ENCODE measurements at places on chromosomes 3 and 15.

DNA sequence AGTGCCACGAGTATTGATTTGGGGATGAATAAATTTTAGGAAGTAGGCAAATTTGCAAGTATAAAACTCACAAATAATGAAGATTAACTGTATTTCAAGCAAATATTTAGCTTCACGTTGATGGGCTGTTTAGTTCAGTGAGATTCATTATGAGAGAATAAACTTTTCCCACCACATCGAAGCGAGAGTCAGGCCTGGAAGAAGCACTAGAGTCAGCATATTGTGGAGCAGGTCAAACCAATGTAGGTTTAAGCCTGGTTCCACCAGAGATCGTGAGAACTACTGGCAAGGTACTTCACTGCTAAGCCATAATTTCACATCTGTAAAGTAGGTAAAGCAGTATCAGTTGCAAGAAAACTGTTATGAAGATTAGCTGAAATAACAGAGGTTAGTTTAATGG, 22.3 kb downstream of the WDR49 start:
- no peak for DNase-seq

DNA sequence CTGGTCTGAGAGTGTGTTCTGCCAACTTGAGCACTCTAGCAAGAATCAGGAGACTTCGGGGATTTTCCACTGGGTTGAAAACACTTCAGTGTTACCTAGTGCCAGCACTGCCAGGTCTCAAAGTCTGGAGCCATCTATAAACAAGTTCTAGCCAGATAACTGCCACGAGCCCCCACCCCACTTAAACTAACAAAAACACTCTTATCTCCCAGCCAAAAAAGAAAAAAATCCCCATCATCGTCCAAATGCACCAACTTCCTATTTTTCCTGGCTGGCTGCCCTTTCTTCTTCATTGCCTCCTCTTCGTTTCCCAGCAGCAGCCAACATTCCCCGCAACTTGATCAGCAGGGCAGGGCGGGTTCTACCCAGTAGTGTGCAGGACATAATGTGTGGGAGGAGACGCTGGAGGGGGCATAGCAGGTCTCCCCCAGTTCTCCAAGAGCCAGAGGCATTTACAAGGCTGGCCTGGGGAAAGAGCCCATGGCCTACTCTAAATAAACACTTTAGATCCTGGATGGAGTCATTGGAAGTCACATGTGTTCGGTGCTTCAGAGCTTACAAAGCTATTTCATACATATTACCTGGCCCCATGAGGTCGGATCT, 29.5 kb downstream of the C2CD4B start:
- DNase-seq: no peak

DNA sequence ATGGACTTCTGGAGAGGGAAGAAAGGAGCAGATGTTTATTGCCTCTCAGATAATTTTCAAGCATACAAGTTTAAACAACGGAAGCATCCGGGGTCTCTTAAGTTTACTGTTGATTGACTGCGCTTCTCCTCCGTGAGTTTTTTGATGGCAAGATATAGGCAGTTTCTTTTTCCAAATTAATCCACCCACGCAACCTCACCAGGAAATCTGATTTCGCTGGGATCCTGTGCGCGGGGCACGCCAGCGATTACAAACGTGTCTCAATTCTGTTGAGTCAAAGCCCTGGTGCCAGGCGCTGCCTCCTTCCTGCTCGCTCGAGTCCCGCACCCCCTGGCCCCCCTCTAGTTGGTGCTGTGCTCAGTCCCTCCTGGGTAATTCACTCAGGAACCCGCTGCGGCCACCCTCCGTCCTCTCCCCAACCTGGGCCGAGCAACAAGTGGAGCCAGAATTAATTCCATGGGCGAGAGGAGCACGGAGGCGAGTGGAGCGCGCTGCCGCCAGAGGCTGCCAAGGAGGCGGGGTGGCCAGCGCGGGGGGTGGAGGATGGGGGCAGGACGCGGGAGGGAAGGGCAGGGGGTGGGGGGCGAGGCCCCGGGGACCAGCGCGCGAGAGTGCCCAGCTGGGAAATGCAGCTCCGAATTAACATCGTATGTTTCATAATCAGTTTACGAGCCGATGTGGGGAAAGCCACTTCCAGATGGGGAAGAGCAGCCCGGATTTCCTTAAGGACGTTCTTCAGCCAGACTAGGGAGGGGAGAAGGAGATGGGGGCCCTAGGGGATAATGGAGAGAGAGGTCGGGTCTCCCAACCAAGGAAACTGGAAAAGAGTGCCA, 6.0 kb downstream of the WNT5A start:
- DNase-seq: no peak

DNA sequence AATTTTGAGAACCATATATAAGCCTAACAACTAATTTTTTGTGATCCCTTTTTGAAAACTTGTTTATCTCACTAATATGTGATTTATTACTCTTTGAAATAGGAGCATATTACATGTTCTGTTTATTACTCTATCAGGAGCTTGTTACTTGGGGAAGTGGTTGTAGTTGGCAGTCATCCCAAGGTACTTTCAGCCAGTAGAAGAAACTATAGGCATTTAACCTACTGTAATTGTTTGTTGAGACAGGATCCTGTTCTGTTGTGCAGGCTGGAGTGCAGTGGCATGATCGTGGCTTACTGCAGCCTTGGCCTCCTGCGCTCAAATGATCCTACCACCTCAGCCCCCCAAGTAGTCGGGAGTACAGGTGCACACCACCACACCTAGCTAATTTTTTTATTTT, 195.6 kb downstream of the TCF12 start:
- DNase-seq: no peak

- DNase-seq: no peak
Observed at GRCh38 chr3:172364374-172365027, 83.8 kb downstream of the GHSR start.

DNA sequence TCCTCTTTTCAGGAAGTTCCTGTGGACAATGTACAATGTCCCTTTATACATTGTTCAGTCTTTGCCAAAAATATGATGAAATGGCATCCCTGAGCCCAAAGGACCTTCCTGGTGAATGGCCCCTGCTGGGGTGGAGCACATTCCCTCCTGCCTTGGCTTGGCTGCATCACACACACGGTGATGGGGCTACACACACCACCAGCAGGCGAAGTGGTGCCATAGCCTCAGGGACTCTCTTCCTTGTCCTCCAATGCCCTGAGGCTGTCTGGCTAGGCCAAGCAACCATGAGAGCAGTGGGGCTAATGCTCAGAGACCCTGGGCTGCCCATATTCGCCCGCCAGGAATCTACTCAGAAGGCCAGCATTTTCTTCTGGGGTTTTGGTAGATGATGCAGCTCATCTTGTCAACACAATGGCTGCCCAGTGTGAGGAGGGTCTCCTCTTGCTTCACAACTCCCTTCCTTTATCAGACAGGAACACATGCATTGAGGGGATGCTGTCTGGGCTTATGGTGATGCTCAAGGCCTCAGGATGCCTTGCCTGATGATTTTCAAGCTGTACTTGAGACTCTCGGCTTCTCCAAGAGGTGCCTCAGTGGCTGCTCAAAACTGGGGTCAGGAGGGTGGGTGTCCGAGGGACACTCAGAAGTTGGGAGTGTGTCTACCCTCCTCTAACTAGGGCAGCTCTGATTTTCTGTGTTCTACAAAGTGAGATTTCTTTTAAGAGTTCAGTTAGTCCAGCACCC, 40.9 kb upstream of the EPHB1 start:
- DNase-seq: no peak

- DNase-seq: no peak
Observed at GRCh38 chr15:89755701-89756100, 4.7 kb upstream of the MESP1 start.

DNA sequence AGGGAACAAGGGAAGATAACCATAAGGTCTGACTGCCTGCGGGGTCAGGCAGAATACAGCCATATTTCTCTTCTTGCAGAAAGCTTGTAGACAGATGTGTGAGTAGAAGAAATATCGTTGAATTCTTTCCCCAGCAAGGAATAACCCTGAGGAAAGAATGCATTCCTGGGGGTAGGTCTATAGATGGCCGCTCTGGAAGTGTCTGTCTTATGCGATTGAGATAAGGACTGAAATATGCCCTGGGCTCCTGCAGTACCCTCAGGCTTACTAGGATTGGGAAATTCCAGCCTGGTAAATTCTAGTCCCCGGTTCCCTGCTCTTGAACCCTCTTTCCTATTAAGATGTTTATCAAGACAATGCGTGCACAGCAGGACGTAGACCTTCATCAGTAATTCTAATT, 15.8 kb upstream of the SST start:
- no peak for DNase-seq

GRCh38 chr15:77455696-77456321, 35.1 kb downstream of the HMG20A start:
- no peak for DNase-seq

DNA sequence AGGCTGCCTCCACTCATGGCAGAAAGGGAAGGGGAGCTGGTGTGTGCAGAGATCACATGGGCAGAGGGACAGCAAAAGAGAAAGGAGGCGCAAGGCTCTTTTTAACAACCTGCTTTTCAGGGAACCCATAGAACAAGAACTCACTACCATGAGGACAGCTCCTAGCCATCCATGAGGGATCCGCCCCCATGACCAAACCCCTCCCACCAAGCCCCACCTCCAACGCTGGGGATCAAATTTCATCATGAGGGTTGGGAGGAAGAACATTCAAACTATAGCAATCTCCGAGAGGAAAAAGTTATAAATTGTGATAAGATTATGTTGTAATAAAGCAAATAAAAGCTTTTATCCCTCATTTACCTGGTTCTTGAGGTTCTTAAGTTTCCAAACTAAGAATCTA, 84.7 kb upstream of the LMCD1 start:
- DNase-seq: no peak

DNA sequence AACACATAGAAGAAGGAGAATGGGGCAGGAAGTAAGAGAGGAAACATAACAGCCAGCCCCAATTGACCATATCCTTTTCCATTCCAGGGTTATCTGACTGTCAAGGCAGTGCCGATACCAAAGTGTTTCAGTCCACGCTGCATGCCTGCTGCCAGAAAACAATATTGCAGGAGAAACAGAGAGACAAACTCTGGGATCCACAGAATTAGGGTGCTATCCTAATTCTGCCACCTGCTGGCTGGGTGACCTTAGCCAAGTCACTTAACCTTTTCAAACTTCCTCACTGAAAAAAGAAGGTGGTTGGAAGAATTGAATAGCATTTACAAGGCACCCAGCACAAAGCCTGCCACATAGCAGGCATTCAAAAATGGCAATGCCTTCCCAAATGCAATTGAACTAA, 32.0 kb downstream of the GLB1 start:
- no peak for DNase-seq

DNA sequence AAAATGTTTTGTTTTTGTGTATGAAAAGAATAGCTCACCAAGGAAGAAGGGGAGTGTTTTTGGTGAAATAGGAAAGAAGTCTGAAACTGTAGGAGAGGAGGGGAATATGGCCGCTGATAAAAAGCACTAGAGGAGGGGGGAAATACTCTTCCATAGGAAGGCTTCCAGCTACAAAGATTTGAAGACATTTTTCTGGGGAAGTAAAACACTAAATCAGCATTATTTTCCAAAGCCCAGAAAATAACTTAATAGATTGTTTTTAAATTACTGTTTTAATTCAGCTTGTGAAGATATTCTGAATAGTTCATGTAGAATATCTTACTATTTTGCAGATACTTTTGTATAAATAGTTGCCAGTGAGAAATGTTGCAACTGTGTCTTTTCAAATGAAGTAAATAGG, 54.9 kb downstream of the CALML4 start:
- DNase-seq: no peak

- peak; percentile 55 for DNase-seq
Observed at GRCh38 chr3:176351408-176351807, 845.9 kb downstream of the TBL1XR1 start.

DNA sequence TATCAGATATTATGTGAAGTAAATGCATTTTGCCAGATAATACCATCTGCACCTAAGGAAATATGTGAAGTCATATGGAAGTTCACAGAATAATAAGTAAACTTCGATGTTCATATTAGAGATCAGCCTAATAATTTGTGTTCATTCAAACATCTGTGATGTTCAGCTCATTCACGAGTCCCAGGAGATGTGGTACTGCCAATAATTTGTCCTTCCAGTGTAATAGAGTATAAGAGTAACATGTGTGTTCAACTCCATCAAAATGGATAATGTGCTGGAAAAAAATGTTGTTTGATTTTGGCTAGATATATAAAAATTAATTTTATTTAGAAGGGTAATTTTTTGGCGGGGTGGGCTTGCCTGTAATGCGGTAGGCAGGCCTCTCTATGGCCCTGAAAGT, 75.4 kb upstream of the ARL6 start:
- DNase-seq: no peak

GRCh38 chr15:78663703-78664102, 22.7 kb upstream of the CHRNB4 start:
- DNase-seq: no peak

GRCh38 chr15:34717729-34718128, 37.1 kb downstream of the GJD2 start:
- no peak for DNase-seq

- no peak for DNase-seq
Observed at GRCh38 chr15:48896869-48897814, 19.2 kb downstream of the EID1 start.

DNA sequence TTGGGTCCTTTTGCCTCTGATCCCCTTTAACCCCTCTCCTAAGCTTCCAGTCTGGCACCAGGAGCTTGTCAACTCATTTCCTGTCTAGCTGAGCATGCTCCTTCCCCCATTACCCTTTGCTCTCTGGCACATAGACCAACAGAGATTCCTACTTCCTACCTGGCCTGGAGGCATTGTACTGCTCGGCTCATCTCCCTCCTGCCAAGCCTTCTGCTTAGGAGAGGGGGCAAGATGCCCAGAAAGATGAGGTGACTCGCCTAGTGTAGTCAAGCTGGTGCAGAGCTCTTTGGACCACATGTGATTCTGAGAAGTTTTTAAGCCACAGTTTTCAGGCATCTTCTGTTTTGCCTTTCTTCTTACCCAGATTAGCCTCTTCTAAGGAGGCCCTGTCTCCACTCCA, 95.4 kb downstream of the ZNF621 start:
- no peak for DNase-seq

- DNase-seq: peak; percentile 41
Observed at GRCh38 chr3:86814918-86815655, 175.9 kb downstream of the VGLL3 start.

GRCh38 chr3:114351123-114351821, 57.4 kb downstream of the TIGIT start:
- no peak for DNase-seq

GRCh38 chr3:185290266-185290665, 36.4 kb upstream of the EHHADH start:
- no peak for DNase-seq

- no peak for DNase-seq
Observed at GRCh38 chr3:71872256-71872655, 87.3 kb upstream of the PROK2 start.

DNA sequence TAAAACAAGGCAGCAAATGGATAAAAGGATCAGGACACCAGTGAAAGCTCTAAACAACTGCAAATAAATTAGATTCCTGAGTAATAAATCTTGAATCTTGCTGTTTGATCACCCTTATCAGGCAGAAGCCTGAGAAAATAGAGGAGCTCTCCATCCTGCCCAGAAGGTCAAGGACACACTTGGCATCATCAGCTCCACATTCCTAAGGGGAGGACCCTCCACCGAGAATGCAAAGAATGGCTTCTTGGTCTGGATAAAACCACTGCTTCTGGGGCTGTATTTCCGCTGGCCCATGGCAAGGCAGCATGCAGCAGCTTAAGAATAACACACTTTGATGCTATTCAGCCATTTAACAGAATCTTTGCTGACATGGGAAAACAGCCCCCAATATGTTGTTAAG, 108.9 kb upstream of the TSC22D2 start:
- DNase-seq: no peak
